ENCODE measurements at places on chromosomes 12 and 14.

GRCh38 chr14:100673085-100673806 is 53.4 kb upstream of the DLK1 start:
- DNase-seq: no peak

GRCh38 chr12:69919495-69919894 is 94.5 kb downstream of the MYRFL start:
- DNase-seq: no peak

DNA sequence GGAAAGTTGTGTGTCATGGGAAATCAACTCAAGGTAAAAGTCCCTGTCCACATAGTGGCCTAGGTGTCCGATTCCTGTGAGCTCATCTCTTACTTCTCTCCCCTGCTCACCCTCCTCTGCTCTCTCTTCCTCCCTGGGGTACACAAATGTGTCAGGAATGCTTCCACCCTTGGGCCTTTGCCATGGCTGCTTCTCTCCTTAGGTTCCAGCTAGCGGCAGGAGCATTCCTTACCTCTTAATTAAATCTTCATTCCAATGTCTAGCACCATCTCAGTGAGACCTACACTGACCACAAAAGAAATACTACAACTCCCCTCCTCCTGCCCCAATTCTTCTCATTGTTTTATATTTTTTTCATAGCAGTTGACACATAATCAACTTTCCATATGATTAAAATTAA is 298.6 kb downstream of the PDZRN4 start:
- DNase-seq: no peak

- DNase-seq: peak; percentile 33
These were observed 1.4 kb downstream of the NFKBIA start for GRCh38 chr14:35403114-35403602.

- peak; percentile 64 for DNase-seq
These were observed 57.9 kb downstream of the TRPV4 start for GRCh38 chr12:109775172-109775881.

GRCh38 chr12:25284024-25284423 is 33.3 kb upstream of the KRAS start:
- DNase-seq: no peak

DNA sequence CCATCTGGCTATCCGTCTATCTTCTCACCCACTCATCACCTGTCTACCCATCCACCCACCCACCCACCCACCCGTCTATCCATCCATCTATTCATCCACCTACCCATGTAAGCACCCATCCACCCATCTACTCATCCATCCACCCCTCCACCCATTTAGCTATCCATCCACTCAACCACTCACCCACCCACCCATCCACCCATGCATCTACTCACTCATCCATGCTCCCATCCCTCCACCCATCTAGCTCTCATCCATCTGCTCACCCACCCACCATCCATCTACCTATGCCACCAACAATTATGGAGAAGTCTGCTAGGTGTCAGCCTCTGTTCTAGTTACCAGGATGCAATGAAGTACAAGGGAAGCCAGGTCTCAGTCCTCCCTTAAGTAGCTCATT is 11.1 kb downstream of the TNFAIP2 start:
- no peak for DNase-seq

DNA sequence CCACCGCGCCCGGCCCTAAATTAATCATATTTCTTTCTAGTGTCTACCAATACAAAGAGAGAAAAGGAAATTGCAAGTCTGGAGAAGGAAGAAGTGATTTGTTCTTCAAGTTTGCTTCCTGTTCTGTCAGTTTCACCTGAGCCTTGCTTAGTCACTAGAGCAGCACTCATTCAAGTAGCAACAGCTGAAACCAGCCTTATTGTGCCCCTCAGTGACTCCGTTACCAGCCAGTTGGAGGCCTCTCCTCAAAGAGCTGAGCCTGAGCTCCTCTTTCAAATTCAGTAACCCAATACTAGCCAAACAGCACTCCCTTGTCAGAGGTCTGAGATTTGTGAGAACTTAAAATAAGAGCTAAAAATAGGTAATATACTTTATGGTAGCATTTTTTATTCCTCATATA is 17.4 kb downstream of the PAWR start:
- DNase-seq: no peak
